ENCODE measurements at places on chromosomes 2 and 18.

- DNase-seq: no peak
These were observed 85.2 kb downstream of the MDH1 start for GRCh38 chr2:63673865-63674533.

DNA sequence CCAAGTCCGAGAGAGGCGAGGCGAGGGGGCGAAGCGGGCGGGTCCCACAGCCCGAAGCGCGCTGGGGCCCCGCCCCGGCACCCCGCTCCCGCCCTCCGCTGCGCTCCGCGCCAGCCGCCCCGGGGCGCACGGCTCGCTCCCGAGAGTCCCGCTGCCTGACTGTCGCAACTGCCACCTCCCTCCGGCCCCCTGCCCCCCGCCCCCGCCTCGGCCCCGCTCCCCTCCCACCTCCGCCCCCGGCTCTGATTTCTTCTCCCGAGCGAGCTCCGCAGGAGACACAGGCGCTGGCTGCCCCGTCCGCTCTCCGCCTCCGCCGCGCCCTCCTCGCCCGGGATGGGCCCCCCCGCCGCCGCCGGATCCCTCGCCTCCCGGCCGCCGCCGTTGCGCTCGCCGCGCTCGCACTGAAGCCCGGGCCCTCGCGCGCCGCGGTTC is at the start of gene WNT6:
WNT6 (plus strand) TSS at position 250 of the 432 bp plus-strand sequence. CDS start 233 bp downstream, outside the sequence.
- no peak for DNase-seq

- DNase-seq: no peak
These were observed 395.4 kb upstream of the TCF4 start for GRCh38 chr18:55983433-55983832.

DNA sequence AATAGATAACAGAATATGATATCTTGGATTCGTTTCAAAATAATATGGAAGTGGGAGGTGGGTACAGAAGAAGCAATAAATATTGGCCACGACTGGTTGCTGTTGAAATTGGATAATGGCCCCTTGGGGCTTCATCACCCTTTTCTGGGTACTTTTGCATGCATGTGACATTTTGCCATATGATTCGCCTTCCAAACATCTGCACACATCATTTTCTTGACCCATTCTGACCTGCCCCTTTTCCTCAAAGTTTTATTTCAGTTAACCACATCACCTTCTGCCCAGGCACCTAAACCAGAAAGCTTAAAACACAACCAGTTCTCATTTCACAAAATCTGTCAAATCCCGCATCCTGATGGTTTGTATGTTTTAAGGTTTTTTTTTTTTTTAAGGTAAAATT is 116.7 kb upstream of the AGAP1 start:
- no peak for DNase-seq

- DNase-seq: no peak
These were observed 398.9 kb downstream of the TRIB2 start for GRCh38 chr2:13115643-13116042.

- no peak for DNase-seq
These were observed 174.7 kb upstream of the AGAP1 start for GRCh38 chr2:235319095-235319494.

GRCh38 chr2:183665425-183665824 is 541.2 kb downstream of the NUP35 start:
- no peak for DNase-seq

GRCh38 chr2:237280229-237280628 is 133.7 kb downstream of the COL6A3 start:
- no peak for DNase-seq

DNA sequence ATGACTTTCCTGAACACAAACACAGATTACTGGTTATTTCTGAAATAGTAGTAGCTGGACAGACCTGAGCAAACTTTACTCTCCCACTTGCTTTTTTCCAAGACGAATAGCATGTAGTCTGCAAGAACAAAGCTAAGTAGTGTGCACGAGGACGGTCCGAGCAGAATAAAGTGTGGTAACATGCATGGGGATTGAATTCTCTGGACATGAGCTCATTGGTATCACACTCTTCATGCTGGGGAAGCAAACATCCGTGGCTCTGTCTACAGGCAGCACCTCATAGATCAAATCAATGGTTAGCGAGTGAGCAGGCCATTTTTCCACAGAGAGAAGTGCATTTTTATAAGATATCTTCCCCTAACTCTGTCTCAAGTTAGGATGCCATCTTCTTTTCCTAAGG is 164.8 kb upstream of the STK17B start:
- no peak for DNase-seq

- no peak for DNase-seq
These were observed 18.7 kb upstream of the SULT1C3 start for GRCh38 chr2:108220942-108221541.

DNA sequence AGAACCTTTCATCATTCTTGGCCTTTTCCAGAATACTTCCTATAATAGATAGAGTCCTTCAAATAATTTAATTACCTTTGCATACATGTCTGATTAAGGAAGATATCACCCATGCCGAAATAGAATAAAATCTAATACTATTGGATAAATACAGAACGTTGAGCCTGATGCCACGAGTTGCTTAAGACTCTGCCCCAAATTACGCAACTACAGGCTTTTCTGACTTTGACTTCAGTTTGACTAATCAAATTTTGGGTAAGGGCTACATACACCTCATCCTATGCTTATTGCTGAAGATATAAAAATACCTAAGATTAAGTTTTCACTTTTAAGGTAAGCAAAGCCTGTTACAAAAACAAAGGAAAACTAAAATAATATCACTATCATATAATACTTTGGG is 1065.1 kb upstream of the NRXN1 start:
- no peak for DNase-seq

DNA sequence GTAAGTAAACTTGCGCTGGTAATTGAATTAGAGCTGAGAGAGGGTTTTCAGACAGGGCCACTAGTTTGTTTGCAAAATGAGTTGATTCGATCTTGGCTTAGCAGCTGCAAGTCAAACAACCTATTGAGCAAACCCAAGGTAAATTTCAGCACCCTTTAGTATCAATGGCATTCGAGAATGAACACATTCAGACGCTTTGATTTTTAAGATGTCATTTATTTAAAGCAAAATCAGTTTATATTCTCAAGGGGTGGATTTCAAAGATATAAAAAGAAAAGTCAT is 44.2 kb downstream of the TGIF1 start:
- DNase-seq: no peak

- no peak for DNase-seq
These were observed 80.2 kb downstream of the NDUFA10 start for GRCh38 chr2:239944694-239945551.

DNA sequence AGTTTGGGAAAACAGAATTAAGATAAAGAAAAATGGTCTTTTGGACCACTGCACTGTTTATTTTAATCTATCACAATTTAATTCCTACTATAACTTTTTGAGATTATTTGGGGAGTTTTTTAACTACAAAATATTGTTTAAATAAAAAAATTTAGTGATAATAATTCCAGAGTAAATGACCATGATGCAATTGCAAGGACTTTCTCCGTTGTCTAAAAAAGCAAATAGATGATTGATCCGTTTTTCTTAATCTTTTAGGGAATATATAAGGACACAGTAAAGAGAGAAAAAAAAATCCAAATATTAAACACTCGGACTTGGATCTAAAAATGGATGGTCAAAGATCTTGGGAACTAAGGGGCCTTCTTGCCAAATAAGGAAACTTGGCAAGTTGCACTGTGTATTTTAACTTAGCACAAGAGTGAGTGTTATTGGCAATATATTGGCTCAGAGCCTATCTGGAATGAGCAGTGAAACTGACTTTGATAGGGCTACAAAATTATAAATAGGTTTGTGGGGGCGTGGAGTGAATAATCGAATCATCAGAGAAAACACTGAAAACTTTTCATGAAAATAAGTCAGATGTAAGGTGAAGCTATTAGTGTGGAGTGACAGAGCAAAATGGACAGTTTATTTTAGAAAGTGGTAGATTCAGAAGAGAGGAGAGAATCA is 2.0 kb downstream of the MAP3K20 start:
- DNase-seq: no peak

- DNase-seq: no peak
These were observed 38.4 kb upstream of the COBLL1 start for GRCh38 chr2:164879901-164880535.

DNA sequence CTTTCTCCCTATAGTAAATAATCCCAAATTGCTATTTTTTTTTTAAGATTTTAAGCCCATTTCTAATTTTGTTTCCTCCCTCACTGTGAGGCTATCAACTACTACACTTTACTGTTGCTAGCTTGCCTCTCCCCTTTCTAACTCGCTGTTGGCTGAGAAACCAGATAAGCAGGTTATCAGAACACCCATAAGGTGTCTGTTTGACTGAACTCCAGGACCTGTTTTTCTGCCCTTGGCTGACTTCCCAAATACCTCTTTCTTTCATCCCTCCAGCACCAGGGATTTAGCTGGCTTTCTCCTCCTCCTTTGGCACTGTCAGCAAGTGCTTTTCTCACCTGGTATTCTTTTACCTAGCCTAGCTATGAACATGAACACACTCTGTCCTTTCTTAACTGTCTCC is 11.1 kb downstream of the TRAK2 start:
- DNase-seq: no peak

DNA sequence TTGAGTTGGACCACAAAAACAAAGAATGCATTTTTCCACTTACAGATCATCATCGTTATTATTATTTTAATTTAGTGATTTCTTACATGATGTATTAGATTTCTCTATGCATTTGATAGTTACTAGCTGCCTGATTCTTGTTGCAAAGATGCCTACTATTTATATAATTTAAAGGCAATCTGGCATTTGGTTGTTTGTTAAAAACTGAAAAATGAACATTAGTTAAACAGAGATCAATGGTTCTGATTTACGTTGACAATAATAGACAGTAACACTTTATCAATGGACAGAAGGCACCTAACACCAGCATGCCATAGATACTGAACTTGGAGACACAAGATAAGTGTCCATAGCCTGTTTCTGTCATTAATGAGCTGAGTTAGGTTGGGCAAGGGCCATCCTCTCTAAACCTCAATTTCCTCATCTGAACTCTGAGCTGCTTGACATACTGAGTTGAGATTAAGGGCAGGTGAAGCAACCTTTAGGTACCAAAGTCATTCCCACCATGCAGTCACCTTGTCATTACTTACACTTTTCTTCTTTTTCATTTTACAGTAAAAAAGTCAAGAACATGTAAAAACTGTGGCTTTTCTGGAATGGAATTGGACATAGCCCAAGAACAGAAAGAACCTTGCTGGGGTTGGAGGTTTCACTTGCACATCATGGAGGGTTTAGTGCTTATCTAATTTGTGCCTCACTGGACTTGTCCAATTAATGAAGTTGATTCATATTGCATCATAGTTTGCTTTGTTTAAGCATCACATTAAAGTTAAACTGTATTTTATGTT is 3.1 kb downstream of the CCL20 start:
- no peak for DNase-seq

GRCh38 chr18:21331065-21331464 is 89.0 kb downstream of the GREB1L start:
- DNase-seq: no peak

- no peak for DNase-seq
These were observed 18.1 kb upstream of the PGAP1 start for GRCh38 chr2:196944570-196944969.

DNA sequence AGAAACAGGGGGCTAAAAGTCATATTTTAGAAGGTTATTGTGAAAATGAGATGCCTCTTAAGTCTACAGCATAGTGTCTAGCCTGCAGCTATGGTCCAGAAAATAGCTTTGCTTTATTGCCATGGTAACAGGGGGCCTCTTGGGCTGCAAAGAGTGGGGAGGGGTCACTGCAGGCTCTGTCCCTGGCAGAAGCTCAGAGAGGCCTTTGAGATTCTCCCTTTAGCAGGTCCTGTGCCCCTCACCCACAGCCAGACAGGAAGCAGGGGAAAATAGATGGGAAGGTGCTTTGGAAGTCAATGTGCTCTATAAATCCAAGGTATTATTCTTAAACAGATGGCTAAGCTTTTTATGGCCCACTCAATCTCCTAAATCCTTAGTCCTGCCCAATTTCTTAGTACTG is 1021.3 kb upstream of the GYPC start:
- no peak for DNase-seq

- DNase-seq: no peak
These were observed 127.5 kb upstream of the MMADHC start for GRCh38 chr2:149715005-149715592.

DNA sequence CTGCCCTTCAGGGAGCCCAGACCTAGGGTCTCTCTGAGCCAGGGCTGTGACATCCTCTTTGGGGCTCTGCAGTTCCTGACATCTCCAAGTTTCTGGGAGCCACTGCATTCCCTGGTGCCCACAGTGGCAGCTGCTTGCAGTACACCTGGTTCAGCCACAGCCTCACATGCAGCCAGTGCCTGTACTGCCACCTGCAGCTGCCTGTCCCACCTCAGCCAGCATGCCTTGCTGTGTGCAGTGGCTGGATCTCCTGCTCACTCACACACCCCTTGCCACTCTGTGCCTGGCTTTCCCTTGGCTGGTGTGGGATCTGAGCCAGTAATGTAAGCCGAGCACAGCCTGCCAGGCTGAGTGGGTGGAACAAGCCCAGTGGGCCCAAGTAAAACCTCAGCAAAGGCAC is 1288.7 kb downstream of the CNTNAP5 start:
- DNase-seq: no peak

GRCh38 chr2:185318271-185318724 is 420.3 kb upstream of the FSIP2 start:
- no peak for DNase-seq

DNA sequence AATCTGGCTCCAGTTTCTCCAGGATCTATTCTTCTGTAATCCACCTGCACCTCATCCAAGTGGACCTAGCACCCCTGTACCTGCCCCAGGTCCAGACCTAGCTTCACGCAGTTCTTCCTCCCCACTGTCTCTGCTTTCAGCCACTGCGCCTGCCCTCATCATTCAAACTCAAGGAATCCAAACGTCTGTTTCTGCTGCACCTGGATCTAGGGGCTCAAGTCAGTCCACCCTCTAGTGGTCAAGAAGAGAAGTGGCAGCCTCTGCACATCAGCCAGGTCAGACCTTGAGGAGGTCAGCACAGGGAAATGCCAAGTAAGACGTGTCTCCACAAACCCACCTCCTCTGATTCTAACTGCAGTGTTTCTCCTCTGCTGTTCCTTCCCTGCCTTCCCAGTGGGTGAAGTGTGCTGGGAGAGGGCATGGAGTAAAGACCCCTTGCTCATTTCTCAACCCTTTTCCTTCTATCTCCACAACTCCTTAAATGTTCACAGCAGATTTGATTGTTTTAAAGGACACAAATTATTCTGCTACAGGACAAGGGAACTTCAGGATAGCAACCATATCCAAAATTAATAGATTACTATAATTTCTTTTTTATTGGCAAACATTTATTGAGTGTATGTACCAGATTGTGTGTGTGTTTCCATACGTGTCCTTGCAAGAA is 8.6 kb upstream of the RNF152 start:
- DNase-seq: no peak

Measured in activated T-helper 9 cell treated with anti-CD3 and anti-CD28 coated beads, Interleukin-2, amount 50 U/mL, for 16 hours (primary cell).